ENCODE measurements at places on chromosomes 16 and 17. TPM values are rescaled to one million over a fixed set of nuclear protein-coding genes. Genes with fewer than 3 reads are reported as not detected.

Gene OR4D1
- not detected for total RNA-seq

Gene TM4SF5
- total RNA-seq, result not detected

Gene ECI1
- total RNA-seq, result 31.5 TPM

Gene PITPNM3
- 0.69 TPM for total RNA-seq

Gene C17orf100
- total RNA-seq, result 0.15 TPM

Gene ANKRD13B
- 4.3 TPM for total RNA-seq

Gene PRSS21
- 1.4 TPM for total RNA-seq

Gene CD300C
- not detected for total RNA-seq

Gene TTYH2
- 88.0 TPM for total RNA-seq

Gene PLA2G10
- total RNA-seq, result not detected

Gene C1QL1
- 0.73 TPM for total RNA-seq

Gene SLC5A2
- not detected for total RNA-seq

Gene RCVRN
- 0.34 TPM for total RNA-seq

Gene CCT6B
- 2.8 TPM for total RNA-seq

Gene ADAP2
- not detected for total RNA-seq

Gene FOXL1
- under 0.01 TPM for total RNA-seq

Gene CCL4
- not detected for total RNA-seq

Gene PPY
- not detected for total RNA-seq

Gene SGCA
- not detected for total RNA-seq

Gene CPPED1
- total RNA-seq, result 30.6 TPM

Gene RNF167
- 41.1 TPM for total RNA-seq

Gene KRTAP4-7
- total RNA-seq, result not detected

Gene VAT1L
- total RNA-seq, result not detected

Gene KRT222
- not detected for total RNA-seq

Gene ANKFY1
- total RNA-seq, result 94.9 TPM

Gene CYB561
- 17.6 TPM for total RNA-seq

Gene KRTAP1-5
- not detected for total RNA-seq

Gene MRTFB
- 13.4 TPM for total RNA-seq

Gene ACSM5
- 1.1 TPM for total RNA-seq

Gene TBC1D3E
- not detected for total RNA-seq

Gene FOXC2
- total RNA-seq, result not detected

Gene DOC2B
- total RNA-seq, result not detected

Gene GNG13
- total RNA-seq, result not detected

Gene TNFRSF17
- not detected for total RNA-seq

Gene SDR42E1
- total RNA-seq, result under 0.01 TPM

Gene CHRNE
- 0.69 TPM for total RNA-seq

Gene SLC5A11
- total RNA-seq, result not detected

Gene GRAPL
- total RNA-seq, result not detected

Gene CNGB1
- total RNA-seq, result not detected

Gene TBC1D3C
- total RNA-seq, result 0.36 TPM
